Stimulated activated CD8-positive, alpha-beta memory T cell treated with anti-CD3 and anti-CD28 coated beads, Interleukin-7, amount 100 ng/mL, for 48 hours (primary cell): ENCODE measurements at places on chromosomes 7 and 10.

DNA sequence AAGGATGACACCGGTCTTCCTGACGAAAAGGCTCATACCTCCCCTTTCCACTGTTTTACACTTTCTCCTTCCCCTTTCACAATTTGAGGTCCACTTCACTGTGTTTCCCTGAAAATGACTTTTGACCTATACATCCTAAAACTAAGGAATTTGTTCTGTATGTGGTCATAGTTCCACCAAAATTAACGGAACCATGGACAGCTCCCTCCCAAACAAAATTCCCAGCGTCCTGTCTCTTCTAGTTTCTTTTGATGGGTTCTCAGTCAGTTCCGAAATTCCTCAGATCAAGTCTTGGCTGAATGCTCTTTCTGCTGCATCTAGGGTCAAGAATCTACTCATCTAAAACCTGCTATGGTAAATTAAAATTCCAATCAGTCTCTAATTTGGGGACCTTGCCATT is 1191.9 kb downstream of the CNTNAP2 start:
- DNase-seq = no peak

DNA sequence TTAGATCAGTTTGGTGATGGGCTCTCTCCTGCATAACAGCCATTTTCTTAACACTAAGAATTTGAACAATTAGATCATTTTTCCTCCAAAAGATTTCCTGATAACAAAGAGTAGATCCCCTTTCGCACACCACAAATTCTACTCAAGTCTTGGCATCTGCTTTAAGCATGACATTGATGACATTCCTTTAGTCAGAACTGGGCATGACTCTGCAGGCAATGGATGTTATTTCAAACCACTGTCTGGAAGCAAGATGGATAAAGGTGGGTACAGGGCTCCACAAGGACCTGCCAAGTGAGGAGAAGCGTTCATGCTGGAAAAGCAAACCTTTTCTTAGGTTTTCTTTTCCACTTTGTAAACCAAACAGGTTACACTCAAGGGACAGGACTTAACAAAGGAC is 123.5 kb downstream of the GLCCI1 start:
- no peak for DNase-seq

GRCh38 chr7:18357691-18358090 is 137.9 kb upstream of the HDAC9 start:
- DNase-seq = no peak

DNA sequence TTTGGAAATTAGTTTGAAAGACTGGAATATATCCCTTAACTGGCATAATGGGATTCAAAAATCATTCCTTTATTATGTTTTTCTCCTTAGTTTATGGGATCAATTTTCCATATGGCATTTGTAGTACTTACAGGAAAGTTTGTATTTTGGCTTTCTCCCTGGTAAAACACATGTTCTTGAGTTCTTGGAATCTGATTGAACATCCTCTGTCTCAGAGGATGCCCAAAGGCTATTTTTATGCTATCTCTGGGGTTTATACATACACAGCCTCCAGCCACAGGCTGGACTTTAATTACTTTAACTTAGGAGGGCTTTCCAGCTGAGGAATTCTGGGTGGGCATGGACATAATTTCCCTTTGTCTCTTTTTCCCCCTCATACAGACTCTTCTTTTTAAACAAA is 236.4 kb downstream of the HGF start:
- DNase-seq = no peak

DNA sequence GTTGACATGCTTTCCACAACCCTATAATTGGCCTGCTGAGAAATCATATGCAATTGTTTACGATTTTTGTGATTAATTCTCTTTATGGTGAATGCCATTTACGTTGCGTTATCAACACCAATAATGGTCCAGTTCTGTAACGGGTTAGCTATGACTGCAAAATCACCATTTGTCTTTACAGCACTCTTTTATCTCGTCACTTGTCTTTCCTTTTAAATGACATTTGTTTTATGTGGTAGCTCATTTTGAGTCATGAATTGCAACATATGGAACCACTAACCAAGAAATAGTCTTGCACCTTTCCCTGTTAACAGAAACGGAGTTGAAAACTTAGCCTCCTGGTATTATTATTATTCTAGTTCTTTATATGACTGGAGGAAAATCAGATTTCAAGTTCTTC is 3.1 kb upstream of the KIAA1217 start:
- no peak for DNase-seq

- DNase-seq = no peak
Observed at GRCh38 chr7:115662676-115663075, 367.9 kb downstream of the TFEC start.

DNA sequence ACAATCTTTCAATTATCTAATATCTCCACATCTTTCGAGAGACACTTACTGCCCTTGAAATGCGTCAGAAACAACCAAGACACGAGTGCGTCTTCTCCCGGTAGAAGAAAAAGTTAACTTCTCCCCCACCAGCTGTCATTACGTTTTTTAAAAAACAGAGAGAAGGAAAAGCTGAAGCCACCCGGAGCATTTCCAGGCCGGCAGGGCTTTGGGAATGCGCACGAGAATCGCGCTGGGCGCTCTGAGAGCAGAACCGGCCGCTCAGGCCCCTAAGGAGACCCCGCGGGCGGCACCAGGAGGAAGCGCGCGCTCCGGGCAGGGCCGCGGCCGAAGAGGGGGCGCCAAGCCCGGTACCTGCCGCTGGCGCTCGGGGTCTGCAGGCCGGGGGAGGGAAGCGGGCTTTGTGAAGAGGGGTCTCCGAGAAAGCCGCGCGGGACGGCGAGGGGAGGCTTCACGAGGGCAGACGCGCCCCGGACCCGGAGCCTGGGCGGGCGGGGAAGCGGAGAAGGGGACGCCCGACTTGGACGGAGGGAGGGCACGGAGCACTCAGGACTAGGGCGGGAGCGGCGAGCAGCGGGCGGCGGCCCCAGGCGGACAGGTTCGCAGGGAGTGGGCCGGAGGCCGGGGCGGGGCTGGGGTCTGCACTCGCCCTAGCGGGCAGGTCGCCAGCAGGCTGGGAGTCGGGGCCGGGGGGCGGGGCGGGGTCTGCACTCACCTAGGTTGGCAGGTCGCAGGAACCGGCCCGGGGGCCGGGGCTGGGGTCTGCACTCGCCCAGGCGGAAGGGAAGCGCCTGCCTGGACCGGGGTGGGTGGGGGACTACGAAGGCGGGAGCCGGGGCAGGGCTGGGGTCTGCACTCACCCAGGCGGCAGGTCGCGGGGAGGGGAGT is 932 bp downstream of the ESYT2 start:
- no peak for DNase-seq

DNA sequence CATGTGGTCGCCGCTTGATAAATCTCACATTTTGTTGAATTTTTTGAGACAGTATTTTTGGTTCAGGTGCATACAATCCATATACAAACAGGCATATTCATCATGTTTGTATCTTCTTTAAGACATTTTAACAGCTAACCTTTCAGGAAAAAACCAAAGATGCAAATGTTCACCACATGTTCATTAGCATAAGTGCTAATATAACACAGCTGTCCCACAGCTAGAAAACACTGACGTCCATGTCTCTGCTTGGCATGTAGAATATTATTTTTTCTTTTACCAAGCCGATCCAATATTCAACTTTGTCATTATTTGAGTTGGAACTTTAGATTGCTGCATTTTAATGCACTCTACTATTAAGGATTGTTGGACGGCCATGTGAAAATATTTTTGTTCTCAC is 31.2 kb downstream of the BMPER start:
- no peak for DNase-seq
